Activated effector memory CD4-positive, alpha-beta T cell treated with Interleukin-2 at 50 U/mL for 16 hours (primary cell): ENCODE measurements at places on chromosomes 5 and 9.

DNA sequence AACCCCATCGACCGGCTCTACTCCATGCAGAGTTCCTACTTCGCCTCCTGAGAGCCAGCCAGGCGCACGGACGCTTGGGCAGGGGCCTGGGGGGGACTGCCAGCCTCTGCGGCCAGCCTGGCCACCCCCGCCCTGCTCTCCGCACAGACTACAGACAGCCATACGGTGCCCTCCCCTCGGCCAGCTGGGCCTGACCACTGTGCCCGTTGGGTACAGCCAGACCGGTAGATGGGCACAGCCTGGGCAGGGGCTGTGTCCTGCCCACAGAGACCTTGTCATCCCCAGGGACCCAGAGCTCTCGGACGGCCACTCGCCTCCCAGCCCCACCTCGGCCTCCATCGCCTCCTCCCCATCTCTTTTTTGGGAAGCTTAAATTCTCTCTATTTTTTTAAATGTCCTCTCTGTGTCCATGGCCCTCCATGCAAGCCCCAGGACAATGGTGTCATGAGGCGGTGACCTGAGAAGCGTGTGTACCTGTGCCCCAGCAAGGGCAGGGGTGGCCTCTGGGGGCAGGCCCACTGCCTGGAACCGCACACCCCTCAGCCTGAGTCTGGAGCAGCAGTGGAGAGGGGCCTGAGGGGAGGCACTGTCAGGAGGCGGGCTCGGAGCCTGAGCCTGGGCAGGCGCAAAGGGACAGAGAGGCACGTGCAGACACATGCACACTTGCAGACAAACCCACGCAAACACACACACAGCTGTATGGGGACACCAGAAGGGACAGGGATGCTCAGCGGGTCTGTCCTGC is 82.8 kb downstream of the LMX1B start:
- no peak for DNase-seq

- no peak for DNase-seq
These were observed 238.9 kb upstream of the NR4A3 start for GRCh38 chr9:99582814-99583213.

GRCh38 chr5:132678735-132679134 is 4.9 kb downstream of the IL4 start:
- no peak for DNase-seq

- DNase-seq = no peak
These were observed 13.7 kb upstream of the ADAMTS16 start for GRCh38 chr5:5126444-5126843.

DNA sequence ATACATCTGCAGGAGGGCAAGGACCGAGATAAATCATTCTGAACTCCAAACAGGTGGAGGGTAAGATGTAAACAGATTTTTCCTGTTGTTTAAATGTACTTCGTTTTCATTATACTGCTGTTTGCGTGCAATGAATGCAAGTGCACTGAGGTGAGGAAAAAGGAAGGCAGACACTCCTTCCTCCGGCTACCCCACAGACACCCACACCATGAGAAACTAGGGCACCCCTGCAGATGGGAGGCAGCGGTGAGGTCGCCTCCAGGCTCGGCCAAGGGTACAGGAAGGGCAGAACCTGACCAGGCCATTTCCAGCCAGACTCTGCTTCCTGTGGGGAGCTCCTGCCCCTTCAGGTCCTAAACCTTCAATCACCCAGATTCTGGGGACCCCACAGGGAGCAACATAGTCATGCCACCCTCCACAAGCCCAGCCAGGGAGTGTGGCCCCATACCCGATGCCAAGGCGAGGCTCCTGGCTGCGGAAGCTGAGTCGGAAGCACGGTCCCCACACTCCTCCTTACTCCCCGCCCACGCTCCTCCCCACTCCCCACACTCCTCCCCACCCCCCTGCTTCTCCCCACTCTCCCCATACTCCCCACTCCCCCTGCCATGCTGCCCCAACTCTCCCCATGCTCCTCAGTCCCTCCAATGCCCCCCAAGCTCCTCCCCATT is 37.1 kb downstream of the VAV2 start:
- DNase-seq = peak; percentile 8

DNA sequence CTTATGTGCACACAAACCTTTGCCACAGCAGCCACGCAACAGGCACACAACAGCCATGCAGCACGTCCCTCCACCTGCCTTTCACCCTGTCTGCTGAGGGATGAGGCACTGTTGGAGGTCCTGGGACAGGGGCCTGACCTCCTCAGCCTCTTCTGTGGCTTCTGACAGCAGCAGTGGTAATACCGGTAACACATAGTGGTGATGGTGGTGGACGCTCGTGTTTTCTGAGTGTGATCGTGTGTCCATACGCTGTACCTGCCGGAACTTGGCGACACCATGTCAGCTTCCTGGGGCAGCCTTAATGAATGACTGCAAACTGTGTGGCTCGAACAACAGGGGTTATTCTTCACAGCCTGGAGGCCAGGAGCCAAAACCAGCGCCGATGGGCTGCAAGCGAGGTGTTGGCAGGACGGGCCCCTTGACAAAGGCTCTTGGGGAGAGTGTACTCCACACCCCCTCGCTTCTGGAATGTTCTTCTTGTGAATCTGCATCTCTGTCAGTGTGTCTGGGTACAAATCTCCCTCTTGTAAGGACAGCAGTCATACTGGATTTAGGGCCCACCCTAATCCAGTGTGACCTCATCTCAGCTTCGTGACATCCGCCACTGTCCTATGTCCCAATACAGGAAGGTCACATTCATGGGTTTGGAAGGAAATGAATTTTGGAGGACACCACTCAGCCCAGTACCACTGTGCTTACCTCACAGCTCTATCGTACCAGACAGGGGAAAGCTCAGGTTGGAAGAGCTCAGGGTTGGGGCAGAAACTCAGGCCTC is 55.3 kb upstream of the EXOC3 start:
- DNase-seq = no peak
